ENCODE measurements at places on chromosomes 3 and 15.
A peak's percentile ranks its signal among the peaks of the same experiment; 100 is the strongest.

DNA sequence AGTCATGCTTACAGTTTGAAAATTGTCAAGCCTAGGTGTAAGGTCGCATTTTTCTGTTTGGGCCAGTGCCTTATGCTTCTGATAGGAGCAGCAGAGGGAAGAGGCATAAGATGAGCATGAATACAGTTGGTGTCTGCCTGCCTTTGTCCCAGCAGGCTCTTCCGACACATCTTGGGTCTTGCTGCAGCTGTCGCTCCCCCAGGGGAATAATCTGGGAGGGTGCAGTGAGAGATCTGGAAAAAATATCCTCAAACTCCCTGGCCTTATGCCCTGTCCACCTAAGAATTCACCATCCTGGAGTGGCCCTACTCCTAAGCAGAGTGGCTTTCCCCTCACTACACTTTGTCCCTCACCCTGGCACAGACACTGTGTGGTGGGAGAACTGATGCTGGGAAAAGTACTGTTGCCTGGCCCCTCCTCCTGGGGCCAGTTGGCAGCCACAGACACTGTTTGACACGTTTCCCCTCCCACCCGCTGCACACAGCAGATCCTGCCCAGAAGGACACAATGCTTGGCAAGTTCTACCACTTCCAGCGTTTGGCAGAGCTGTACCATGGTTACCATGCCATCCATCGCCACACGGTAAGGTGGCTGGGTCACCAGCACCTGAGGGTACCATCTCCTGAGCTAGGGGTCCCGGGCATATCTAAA is 21.1 kb upstream of the RHO start:
- peak; percentile 41 for DNase-seq

- DNase-seq, result no peak
These were observed 66.9 kb upstream of the CSPG5 start for GRCh38 chr3:47645551-47645950.

DNA sequence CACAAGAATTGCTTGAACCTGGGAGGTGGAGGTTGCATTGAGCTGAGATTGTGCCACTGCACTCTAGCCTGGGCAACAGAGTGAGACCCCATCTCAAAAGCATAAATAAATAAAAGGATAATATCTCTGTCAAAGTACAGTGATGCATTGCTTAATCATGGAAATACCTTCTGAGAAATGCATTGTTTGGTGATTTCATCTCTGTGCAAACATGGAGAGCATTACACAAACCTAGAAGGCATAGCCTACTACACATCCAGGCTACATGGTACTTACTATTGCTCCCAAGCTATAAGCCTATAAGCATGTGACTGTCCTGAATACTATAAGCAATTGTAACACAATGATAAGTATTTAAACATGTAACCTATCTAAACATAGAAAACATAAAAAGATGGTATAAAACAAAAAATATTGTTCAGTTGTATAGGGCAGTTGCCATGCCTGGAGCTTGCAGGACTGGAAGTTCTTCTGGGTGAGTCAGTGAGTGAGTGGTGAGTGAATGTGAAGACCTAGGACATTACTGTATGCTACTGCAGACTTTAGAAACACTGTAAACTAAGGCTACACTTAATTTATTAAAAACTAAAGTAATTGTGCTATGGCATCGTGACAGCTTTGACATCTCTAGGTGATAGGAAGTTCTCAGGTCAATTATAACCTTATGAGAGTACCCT is 93.6 kb upstream of the SNRPN start:
- DNase-seq, result no peak

DNA sequence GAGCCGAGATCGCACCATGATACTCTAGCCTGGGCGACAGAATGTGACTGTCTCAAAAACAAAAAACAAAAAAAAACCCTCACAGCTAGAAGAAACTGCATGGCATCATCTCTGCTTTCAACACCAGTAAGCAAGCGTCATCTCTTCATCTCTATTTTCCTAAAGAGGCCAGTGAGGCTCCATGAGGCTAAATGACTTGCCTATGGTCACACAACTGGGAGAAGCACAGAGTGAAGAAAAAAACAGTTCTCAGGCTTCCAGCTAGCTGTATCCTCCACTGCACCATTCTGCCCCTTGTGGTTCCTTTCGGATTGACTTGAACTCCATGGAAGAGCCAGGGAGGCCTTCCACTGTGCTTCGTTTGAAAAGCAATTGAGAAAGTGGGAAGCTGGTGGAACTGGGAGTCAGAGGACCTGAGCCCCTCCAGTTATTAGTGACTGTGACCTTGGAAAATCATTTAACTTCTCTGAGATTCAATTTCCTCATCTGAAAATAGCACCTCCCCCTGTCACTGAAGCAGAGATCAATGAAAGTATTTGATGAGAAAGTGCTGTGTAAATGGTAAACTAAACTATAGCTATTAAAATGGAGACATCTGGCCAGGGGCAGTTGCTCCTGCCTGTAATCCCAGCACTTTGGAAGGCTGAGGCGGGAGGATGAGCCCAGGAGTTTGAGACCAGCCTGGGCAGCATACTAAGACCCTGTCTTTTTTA is 32.1 kb upstream of the DENND4A start:
- DNase-seq, result peak; percentile 64

DNA sequence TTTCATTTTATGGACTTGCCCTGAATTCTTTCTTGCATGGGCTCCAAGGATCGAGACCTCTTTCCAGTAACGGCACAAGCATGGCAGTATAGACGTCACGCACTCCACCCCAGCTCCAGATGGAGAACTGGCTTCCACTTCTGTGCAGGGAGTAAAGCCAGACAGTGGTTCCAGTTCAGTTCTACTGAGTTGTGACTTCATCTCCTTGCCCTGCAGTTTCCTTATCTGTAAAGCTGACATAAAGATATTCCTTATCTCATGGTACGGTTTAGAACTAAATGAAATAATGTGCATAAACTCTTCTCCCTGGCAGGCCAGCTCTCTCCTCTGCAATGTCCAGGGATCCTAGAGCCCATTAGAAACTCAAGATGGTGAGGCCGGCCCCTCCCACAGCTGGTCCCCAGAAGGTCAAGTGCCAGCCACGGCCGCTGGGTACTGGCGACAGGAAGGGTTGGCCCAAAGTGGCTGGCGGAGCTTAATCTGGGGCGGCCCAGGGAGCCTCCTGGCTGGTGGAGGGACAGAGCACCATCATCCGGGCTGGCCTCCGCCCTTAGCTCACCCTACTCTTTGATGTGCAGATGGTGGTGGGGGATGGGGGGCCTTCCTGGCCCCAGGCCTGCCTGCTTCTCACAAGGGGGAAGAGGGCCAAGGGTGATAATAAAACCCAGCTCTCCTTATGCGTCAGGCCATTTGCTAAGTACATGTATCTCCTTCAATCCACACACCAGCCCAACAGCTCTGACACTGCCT is 7.2 kb downstream of the MESP2 start:
- DNase-seq, result no peak

- no peak for DNase-seq
These were observed 8.3 kb downstream of the BDH1 start for GRCh38 chr3:197547306-197548011.
